NCI-H226 (cell line): ENCODE measurements at places on chromosomes 13 and 19.

GRCh38 chr19:6767357-6768235, at the start of gene SH2D3A:
SH2D3A (minus strand) TSS chr19:6767435; CDS start chr19:6763748, 3,687 bp downstream.
- peak; percentile 77 for DNase-seq

GRCh38 chr19:48899781-48900476, at the start of gene NUCB1:
NUCB1 (plus strand) TSS chr19:48900312; CDS start chr19:48900797, 485 bp downstream.
- DNase-seq = peak; percentile 98

- DNase-seq = no peak
Measured at GRCh38 chr13:99871249-99871898, 100.2 kb downstream of the ZIC5 start.

- DNase-seq = no peak
Measured at GRCh38 chr19:38196245-38196837, 27.7 kb downstream of the DPF1 start.

DNA sequence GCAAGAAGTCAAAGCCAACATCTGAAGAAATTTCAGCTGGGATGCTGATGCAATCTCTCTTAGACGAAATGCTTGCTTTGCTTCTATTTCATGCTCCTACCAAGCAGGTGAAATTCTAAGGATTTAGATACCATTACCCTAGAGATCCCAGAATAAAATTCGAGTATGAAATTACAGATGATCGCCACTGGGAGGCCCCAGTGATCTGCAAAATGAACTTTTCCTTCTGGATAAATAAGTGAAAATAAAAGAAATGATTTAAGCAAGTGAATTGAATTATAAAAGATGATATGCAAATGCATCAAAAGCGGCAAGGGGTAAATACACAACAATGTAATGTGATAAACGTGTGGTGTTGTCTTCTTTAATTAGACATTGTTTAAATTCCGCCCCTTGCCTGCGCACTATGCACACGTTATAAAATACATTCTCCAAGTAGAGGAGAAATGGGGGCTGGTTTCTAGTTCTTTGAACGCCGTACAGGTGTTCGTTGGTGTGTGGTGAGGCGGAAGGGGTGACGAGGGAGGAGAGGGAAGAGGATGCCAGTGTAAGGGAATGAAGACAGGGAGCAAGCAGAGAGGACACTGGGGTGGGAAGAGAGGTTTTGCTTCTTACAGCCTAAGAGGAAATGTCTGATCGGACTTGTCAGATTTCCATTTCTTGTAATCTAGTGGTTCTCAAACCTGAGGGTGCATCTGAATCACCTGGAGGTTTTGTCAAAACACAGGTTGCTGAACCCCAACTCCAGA, 58.0 kb downstream of the ERCC5 start:
- no peak for DNase-seq

DNA sequence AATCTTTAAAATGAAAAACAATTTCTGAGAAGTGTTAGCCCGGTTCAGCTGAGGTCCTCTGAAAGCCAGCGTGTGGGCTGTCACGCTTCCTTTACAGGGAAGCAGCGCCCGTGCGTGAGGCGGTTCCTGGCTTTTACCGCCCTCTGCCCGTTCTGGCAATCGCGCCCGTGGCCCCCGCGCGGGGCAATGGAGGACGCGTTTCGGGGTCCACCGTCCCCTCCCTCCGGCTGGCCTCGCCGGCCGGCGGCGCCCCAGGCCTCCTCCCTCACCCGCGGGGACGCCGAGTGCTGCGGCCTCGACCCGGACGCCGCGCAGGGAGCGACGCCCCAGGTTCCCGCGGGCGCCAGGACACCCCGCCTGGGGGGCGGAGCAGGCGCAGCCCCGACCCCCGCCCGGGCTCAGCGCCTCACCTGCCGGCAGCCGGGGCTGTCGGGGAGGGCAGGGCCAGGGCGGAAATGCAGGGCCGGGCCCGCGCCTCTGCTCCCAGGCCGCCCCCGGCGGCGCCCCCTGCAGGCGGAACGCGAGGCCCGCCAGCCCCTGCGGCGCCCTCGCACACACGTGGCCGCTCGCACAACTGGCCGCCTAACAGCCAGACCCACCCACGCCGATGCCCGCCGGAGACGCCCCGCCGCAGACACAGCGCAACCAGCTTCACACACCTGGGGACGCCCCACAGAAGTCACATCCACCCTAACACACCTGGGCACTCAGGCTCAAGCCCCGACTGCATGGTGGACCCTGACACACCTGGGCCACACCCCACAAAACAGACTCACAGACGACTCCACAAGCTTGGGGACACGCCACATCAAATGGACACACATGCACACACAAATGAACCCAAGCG, at the start of gene GGACT:
GGACT (minus strand) TSS at position 459 of the 847 bp plus-strand sequence. CDS start 56,198 bp downstream, outside the sequence.
- peak; percentile 55 for DNase-seq

- no peak for DNase-seq
Measured at GRCh38 chr13:63025741-63026140, 1610.1 kb upstream of the PCDH20 start.

GRCh38 chr13:73174521-73175010, 115.8 kb downstream of the KLF5 start:
- no peak for DNase-seq

DNA sequence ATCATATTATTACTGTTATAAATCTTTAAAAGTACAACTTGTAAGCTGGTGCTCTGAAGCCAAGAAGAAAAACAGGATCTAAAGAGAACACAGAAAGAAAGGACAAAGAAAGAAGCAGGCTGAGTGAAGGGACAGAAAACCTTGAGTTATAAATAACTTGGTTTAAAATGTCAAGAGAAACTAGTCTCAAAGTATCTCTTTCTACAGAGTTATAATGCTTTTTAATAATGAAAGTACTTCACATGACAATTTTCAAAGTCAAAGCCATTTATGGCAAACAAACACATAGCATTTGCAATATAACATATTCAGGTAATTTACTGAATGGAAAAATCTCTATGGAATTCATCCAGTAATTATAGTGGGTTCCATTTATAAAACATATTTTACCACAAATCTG, 33.4 kb downstream of the CAB39L start:
- DNase-seq = no peak

DNA sequence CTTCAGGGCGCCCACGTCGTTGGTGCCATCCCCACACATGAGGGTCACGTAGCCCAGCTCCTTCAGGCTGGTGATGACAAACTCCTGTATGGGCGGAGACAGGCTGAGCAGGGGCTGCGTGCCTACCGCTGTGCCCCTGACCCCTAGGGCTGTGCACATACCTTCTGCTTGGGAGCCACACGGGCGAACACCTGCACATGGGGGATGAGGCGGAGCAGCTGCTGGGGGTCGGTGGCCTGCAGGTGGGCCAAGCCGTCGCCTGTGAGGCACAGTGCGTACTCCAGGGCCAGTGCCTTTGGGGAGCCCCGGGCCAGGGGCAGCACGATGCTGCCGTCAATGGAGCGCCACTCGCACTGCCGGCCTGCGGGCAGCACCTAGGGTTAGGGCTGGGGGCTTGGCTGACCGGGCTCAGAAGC, 6.1 kb upstream of the GMIP start:
- DNase-seq = no peak

DNA sequence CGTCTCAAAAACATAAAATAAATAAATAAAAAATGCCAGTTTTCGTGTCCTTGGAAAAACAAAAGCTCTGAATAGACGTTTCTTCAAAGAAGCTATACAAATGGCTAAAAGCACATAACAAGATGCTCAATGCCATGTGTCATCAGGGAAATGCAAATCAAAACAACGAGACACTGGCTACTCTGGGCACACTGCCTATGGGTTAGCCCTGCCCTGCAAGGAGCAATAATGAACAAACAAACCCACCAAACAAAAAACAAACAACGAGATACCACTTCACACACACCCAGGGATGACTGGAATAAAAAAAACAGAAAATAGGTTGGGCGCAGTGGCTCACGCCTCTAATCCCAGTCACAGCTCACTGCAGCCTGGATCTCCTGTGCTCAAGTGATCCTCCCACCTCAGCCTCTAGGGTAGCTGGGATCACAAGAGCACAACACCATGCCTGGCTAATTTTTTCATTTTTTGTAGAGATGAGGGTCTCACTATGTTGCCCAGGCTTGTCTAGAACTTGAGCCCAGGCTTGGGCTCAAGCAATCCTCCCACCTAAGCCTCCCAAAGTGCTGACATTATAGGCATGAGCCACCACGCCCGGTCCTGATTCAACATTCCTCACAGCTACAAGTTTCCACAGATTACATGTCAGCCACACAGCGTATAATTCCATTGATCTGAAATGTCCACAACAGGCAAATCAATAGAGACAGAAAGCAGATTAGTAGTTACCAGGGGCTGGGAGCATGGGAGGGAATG, 15.5 kb upstream of the ISYNA1 start:
- DNase-seq = no peak

DNA sequence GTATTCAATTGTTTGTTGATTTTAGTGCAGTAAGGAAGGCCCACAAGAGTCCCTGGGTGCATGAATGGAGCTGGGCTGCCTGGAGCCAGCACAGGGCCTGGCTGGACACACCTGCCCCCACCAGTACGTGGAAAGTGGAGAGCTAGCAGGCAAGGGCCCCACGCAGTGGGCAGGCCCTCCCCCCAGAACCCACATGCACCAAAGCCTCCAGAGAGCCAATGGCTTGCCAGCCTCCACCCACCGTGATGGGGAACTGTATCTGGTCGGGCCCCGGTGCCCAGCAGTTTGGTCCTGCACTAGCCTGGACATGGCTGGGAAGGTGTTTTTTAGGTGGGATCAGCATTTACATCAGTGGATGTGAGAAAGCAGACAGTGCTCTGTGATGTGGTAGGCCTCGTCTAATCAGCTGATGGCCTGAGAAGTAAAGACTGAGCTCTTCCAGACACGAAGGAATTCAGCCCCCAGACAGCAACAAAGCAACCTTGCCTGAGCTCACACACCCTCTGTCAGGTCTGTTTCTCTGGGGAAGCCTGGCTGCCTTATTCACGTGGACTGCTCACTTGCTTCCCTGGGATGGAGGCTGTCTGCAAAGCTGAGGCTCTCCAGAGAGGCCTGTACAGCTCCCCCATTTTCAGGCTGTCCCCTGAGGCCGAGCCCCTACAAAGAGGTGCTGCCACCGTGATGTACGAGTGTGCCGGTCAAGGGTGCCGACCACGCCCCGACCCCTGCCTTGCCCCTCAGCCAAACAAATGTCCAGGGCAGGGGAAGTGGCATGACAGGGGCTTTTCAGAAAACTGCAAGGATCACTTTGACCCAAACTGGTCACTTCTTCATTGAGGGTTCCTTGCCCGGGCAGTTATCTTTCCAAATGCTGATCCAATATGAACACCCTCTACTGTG, 27.5 kb downstream of the RAB20 start:
- no peak for DNase-seq

DNA sequence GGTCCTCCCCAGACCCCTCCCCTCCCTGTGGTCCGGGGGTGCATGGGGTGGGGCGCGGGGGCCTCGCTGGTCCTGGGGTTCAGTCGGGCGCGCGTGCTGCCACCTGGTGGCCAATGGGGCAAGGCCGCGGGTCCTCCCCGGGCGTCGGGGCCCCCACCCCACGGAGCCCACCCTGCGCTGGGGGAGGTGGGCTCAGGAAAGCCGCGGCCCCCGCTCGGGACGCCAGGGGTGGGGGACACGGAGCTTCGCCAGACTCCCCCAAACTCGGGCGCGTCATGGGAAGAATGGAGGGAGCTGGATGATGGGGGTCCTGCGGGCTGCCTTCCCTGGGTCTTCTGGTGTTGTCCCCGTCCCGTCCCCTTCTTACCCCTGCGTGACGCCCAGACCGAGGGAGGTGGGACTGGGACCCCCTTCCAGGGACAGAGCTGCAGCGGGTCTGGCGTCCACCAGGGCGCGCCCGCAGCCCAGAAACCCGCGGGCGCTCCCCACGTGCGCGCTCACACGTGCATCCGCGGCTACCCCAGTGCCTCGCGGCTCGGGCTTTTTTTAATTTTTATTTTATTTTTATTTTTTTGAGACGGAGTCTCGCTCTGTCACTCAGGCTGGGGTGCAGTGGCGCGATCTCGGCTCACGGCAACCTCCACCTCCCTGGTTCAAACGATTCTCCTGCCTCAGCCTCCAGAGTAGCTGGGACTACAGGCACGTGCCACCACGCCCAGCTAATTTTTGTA, 19.8 kb upstream of the TCF3 start:
- DNase-seq = peak; percentile 18

GRCh38 chr13:46962281-46962941, 65.6 kb upstream of the HTR2A start:
- peak; percentile 41 for DNase-seq

- DNase-seq = no peak
Measured at GRCh38 chr13:62593804-62594203, 1178.2 kb upstream of the PCDH20 start.

- DNase-seq = peak; percentile 61
Measured at GRCh38 chr13:21657538-21657937, 13.3 kb upstream of the FGF9 start.

GRCh38 chr13:102909971-102910370, 64.1 kb downstream of the ERCC5 start:
- DNase-seq = no peak

DNA sequence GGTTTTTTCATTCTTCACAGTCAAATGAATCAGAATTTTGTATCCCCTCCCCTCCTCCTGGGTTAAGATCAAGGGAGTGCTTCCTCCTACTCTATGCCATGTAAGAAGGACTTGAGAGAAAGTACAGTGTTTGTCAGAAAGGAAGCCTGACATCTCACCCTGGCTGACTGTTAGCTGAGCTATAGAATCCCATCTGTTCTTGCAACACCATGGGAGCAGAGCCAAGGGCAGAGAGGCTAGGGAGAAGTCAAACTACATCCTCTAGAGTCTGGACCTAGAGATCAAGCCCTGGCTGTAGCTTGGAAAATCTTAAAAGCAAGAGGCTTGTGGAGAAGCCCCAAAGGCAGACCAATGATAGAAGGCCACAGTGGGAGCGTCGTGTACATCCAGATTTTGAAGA, 145.9 kb downstream of the OLFM4 start:
- DNase-seq = no peak

- DNase-seq = no peak
Measured at GRCh38 chr13:44003481-44003880, 123.8 kb downstream of the LACC1 start.

GRCh38 chr19:48806818-48807589, 3.8 kb downstream of the BCAT2 start:
- DNase-seq = no peak

DNA sequence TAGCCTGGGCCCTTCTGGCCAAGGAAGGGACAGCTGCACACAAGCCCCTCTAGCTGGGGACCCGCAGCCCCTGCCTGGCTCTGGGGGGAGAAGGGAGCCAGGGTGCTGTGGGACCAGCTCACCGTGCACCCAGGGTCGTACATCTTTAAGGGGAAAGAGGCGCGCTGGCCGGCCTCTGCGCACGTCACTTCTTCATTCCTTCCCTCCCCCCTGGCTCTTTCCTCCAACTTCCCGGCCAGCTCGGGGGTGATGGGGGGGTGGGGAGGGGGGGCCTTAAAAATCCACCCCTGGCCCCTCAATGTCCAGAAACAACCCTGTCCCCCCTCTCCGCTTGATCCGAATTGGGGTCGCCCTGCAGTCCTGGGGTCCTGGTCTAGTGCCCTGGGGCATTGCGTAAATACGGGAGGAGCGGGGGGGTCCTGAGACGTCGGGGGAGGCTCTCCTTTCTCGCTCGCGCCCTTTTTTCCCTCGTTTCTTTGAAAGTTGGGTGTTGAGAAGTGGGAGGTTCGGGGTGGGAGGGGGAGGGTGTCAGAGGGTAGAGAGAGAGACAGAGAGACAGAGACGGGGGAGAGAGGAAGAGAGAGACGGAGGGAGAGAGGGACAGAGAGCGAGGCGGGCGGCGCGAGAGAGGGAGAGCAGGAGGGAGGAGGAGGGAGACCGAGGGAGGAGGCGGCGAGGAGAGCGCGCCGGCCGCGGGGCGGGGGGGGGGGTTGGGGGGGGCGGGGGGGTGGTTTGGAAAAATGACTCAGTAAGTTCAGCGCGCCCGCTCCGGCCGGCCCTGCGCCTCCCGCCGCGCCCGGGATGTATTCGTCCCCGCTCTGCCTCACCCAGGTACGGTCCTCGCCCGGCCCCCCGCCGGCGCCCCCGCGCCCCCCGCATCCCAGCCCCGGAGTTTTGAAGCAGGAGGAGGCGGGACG, at the start of gene NFIC:
NFIC (plus strand) TSS at position 748 of the 917 bp plus-strand sequence; CDS start at position 802, 54 bp downstream.
- peak; percentile 87 for DNase-seq

- no peak for DNase-seq
Measured at GRCh38 chr13:112771877-112772538, 82.2 kb downstream of the ATP11A start.
